ENCODE measurements at places on chromosomes 2 and 18.

DNA sequence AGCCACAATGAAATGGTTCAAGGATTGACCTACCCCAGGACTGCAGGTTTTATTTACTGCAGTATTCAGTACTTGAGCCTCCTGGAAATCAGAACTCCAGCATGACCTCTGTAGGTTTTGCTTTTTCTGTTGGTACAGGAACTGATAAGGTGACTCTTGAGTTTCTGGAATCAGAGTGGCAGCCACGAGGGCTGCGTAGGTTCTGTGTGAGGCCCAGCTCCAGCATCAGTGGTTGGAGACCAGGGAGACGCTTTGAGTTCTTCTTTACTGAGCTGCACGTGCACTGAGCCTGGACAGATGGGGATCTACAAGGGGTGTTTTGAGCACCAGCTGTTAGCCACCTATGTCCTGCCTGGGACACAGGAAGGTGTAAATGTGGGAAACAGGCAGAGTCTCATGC lies 222.7 kb upstream of the EPAS1 start:
- no peak for DNase-seq

DNA sequence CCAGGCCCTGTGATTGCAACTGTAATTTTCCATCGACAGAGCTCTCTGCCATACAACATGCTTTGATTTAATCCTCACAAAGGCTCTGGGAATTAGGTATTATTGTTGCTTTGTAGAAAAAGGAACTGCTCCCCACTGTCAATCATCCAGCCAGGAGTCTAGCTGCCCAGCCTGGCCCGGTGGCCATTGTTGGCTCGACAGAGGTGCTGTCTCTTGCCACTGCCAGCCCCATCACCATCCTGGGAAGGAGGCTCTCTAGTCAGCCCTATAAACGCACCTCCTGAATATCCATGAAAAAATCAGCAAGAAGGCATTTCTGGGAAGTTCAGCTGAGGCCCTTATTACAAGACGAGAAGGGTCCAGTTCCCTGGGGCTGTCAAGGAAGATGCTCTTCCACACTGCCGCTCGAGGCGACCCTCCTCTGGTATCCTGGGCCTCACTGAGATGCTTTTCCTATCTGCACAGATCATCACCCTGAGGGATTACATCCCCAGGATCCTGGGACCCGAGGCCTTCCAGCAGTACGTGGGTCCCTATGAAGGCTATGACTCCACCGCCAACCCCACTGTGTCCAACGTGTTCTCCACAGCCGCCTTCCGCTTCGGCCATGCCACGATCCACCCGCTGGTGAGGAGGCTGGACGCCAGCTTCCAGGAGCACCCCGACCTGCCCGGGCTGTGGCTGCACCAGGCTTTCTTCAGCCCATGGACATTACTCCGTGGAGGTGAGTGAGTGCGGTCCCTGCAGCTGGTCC lies 71.0 kb downstream of the TPO start:
- no peak for DNase-seq

GRCh38 chr2:234496835-234497593 lies at the start of gene ARL4C:
ARL4C (minus strand) TSS chr2:234497081; CDS start chr2:234496586, 495 bp downstream.
- DNase-seq, result no peak

DNA sequence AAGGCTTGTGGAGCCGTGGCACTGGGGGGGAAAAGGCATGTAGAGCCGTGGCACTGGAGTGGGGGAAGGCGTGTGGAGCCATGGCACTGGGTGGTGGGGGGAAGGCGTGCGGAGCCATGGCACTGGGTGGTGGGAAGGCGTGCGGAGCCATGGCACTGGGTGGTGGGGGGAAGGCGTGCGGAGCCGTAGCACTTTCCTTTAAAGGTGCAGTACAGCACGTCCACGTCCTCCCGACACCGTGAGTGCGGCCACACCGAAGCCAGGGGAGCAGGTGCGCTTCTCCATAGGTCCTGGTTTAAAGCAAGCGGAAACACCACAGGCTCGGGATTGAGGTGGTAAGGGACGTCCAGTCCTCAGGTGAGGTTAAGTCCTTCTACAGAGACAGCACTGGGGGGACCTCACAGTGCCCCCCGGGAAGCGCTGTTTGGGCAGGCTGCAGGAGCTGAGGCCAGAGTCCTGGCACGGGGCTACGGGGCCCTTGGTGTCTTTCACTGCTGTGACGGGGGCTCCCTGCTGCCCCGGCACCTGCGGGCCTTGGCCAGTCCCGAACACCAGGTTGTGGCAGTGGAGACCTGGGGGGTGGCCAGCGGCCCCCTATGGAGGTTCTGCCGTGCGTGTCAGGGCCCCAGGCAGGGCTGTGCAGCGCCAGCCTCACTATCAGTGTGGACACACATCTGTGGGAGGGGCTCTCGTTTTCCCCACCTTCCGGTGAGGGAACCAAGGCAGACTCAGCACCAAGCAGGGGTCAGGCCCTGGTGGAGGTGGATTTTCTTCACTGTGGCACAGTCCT lies 93.0 kb upstream of the CTDP1 start:
- DNase-seq, result no peak

DNA sequence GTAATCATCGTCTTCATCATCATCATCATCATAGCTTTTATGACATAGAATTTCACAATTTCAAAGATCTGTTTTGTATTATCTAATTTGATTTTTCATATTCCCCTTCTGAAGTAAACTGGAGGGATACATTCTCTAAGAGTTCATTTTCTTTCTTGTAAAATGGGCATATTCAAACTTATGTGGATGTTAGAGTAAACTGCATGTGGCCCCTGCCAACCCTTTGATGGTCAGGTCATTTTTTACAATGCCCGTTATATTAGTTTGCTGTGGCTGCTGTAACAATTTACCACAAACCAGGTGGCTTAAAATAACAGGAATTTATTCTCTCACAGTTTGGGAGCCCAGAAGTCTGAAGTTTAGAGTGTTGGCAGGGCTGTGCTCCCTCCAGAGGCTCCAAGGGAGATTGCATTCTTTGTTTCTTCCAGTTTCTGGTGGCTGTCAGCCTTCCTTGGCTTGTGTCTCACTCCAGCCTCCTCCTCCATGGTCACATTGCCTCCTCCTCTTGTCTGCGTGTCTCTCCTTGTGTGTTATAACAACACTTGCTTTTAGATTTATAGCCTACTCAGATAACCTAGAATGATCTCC lies 127.5 kb upstream of the MMADHC start:
- no peak for DNase-seq

DNA sequence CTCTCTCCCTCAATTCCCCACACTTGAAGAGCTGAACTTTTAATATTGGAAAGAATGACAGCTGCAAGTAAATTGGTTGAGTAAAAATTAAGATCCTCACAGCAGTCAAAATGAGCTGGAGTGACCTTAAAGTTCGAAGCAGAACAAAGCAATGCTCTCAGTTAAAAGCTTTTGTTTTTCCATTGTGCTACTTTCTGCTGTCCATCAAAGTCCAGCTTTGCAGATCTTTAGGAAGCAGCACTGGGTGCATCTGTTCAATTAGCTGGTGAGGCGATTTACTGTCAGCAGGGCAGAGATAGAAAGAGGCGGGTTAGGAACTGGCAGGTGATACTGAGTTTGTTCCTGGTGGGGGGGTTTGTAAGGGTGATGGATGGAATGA lies 834.8 kb downstream of the CPS1 start:
- no peak for DNase-seq

DNA sequence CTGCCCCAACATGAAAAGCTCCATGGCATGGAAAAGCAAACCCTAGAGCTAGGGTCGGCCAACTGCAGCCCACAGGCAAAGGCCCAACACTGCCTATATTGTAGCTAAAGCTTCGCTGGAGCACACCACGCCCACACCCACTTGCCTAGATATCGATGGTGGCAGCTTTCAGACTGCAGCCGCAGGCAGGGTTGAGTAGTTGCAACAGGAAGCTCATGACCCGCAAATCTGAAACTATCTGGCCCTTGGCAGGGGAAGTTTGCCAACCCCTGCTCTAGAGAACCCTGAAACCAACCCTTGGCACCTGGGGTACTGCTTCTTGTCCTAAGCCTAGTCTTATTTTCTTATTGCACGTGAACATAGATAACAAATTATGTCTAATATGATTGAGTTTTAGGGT lies 250.0 kb downstream of the SOX11 start:
- DNase-seq, result peak; percentile 72

DNA sequence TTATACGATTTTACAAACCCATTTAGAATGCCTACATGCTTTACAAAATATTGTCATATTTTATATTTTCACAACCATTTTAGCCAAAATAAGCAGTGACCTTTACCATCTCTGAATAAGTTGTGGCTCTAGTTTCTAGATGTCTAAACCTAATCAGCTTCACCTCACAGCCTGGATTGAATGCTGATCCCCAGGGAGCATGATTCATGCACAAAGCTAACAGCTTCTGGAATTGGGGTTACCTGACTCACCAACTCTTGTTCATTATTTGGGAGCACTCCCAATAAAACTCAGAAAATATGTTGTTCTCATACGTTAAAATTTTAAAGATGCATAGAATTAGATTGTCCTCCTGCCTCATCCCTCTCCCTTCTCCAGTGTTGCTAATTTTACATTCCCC lies 611.7 kb upstream of the NETO1 start:
- no peak for DNase-seq

- DNase-seq, result no peak
Observed at GRCh38 chr18:77262643-77263465, 13.2 kb downstream of the GALR1 start.

DNA sequence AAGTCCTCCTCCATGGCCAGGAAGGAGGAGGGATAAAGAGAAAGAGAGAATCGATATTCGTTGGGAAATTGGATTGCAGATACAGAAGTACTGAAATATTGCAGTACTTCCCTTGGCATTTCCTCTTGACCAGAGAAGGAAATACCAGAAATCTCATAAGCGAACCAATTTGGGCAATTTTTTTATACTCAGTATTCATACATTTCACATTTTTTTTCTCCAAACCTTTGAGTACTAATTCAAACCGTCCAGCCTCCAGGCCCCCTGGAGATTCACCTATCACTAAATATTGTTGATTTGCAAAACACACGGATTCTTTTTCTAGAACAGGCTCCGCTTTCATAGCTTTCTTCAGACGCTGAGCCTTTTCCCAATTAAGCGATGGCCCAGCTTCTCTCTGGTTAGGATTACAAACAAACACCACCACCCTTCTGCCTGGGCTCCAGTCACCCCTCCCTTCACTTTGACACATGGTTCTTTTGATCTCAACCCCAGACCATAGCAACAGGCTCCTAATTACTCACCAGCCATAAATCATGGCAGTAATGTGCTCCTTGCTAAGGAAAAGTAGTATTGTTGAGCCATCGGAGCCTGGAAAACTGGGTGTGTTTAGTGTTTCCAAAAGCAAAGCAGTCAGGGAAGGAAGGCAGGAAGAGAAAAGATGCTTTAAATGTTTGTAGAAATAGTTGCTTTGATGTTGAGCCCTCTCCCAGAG lies 138.4 kb upstream of the CCDC68 start:
- DNase-seq, result no peak

- DNase-seq, result peak; percentile 4
Observed at GRCh38 chr2:155815851-155816250, 516.7 kb downstream of the NR4A2 start.

- DNase-seq, result no peak
Observed at GRCh38 chr2:64323197-64323596, 130.8 kb upstream of the LGALSL start.

DNA sequence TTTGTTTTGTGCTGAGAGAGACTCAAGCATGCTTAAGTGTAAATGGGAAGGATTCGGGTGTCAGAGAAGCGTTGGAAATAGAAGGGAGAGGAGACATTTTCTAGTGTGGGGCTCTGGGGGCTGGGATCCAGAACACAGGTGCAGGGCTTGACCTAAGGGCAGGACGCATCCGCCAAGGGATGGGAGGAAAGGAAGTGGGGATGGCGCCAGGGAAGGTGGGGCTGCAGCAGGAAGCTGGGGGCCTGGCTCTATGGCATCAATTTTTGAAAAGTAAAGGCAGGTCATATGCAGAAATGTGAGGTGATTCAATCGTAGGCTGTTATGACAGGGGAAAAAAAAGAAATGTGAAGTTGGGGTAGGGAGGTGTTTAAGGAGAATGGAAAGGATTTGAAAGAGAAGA lies 143.2 kb upstream of the SERTAD2 start:
- no peak for DNase-seq

DNA sequence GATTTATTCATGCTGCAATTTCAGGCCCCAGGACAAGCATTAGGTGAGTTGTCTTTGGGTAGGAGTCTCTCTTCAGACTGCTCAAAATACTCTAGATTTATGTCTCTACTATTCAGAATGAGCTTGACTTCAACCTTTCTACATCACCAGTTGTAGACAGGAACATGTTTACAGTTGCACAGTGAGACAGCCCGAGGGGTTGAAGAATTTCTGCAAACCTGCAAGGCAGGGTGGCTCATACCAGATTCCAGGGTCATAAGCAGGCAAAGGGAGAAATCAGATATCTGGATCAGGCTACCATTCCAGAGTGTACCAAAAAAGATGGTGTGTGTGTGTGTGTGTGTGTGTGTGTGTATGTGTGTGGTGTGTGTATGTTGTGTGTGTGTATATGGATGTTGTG lies 112.4 kb downstream of the SPP2 start:
- no peak for DNase-seq

DNA sequence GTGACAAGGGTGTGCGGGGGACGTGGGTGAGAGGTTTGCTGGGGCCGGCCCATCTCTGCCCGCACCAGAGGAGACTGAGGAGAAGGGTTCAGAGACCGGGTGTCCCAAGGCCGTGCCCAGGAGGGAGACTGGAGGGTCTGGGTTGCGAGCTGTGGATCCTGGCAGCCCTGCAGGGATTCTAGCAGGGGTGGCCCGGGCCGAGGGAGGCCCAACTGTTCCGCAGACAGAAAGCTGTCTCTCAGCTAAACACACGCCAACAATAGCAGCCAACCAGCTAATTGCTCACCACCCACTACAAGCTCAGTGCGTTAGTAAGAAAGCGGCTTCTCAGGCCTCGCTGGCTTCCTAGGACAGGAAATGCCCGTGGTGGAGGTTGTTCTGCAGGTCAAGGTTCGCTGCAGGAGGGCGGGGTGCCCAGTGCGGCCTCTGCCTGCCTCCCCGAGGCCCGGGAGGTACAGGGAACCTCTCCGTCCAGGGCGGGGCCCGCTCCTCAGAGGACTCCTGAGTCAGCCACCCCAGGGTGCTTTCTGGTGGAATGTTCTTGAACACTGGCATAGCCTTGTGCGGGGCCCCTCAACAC lies 282.0 kb upstream of the PXDN start:
- no peak for DNase-seq

GRCh38 chr2:23505218-23505983 lies 120.4 kb downstream of the KLHL29 start:
- DNase-seq, result no peak

GRCh38 chr18:36450264-36450663 lies 152.8 kb downstream of the FHOD3 start:
- DNase-seq, result no peak

- DNase-seq, result no peak
Observed at GRCh38 chr2:201139836-201140604, 24.1 kb downstream of the CFLAR start.

- no peak for DNase-seq
Observed at GRCh38 chr2:180944372-180944771, 36.0 kb upstream of the UBE2E3 start.

GRCh38 chr2:2747797-2748301 lies 416.8 kb upstream of the MYT1L start:
- no peak for DNase-seq

DNA sequence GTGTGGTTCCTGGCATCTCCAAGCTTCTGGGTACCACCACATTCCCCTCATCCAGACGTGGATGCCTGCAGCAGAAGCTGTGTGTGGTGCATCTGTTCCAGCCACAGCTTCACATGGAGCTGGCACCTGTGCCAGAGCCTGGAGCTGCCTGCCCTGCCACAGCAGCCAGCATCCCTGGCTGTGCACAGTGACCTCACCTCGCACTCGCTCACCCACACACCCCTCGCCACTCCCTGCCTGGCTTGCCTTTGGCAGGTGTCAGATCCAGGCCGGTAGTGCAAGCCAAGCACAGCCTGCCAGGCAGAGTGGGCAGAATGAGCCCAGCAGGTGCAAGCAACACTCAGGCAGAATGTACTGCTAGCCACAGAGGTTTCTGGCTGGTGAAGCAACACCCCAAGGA lies 59.9 kb upstream of the DYNC1I2 start:
- no peak for DNase-seq

Data from common myeloid progenitor, CD34-positive (primary cell).